ENCODE measurements at places on chromosomes 1 and 21.
A peak's percentile ranks its signal among the peaks of the same experiment; 100 is the strongest.

DNA sequence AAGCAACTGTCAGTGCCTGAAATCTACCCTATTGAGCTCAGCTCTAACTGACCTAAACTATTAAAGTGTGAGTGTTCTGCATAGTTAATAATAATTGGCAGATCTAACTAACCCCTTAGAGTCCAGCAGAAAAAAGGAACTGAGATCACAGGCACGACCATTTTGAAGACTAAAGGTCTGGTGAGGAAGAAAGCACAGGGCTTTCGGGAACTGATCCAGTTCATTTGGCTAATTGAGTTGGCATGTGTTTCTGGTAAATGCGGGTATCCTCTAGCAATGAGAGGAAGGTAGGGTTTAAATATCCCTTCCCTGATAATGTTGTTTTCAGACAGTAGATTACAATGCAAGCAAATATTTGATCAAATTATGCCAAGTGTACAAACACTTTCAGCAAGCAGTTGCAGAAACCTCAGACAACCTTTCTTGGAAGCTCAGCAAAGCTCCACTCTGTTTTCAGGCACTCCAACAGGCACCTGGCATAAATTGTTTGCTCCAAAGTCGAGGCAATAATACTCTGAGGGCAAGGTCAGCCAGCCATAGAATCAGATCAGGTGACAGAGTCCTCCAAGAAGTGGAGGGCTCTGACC is 100.8 kb downstream of the KCNK1 start:
- DNase-seq, result no peak

GRCh38 chr1:117447661-117448060 is 80.4 kb downstream of the MAN1A2 start:
- DNase-seq, result no peak

DNA sequence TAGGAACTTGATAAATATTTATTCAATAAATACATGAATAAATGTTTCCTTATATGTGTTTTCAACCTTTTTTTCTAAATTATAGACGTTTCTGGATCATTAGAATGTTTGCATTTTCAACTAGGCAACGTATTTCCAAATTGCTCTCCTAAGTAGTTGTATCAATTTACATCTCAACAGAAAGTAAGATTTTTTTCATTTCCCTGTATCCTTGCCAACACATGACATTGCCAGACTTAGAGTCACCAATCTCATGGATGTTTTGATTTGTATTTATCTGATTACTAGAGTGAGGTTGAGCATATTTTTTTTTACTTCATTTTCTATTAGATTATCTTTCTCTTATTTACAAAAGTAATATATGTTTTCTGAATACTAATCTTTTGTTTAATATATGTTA is 22.2 kb upstream of the SMG7 start:
- no peak for DNase-seq

GRCh38 chr1:20698195-20698910 is 19.5 kb downstream of the KIF17 start:
- DNase-seq, result no peak

GRCh38 chr1:72937905-72938304 is 655.6 kb upstream of the NEGR1 start:
- no peak for DNase-seq

DNA sequence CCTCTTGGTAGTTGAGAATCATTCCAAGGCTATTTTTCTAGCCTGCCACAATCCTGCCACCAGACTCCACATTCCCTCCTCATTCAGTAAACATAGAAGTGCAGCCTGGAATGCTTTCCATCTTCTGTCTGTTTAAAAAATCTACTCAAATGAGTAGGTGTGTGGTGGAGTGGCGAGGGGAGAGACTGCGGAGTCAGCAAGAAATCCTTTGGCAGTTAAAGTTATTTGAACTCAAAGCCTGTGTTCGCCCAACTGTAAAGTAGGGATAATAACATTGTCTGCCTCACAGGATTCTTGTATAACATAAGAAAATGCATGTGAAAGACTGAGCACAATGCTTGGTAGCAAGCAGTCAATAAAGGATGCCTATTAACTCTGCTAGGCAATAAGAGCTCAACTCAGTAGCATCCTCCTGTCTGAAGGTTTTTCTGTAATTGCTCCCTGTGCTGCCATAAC is 22.2 kb upstream of the DPT start:
- no peak for DNase-seq

- peak; percentile 73 for DNase-seq
These were observed 905 bp downstream of the BTBD19 start for GRCh38 chr1:44808938-44809917.

All from uterus (tissue), 4 donors.